A172 (cell line): ENCODE measurements at places on chromosomes 1 and 21.

- no peak for DNase-seq
These were observed 40.9 kb upstream of the IKBKE start for GRCh38 chr1:206429421-206429820.

DNA sequence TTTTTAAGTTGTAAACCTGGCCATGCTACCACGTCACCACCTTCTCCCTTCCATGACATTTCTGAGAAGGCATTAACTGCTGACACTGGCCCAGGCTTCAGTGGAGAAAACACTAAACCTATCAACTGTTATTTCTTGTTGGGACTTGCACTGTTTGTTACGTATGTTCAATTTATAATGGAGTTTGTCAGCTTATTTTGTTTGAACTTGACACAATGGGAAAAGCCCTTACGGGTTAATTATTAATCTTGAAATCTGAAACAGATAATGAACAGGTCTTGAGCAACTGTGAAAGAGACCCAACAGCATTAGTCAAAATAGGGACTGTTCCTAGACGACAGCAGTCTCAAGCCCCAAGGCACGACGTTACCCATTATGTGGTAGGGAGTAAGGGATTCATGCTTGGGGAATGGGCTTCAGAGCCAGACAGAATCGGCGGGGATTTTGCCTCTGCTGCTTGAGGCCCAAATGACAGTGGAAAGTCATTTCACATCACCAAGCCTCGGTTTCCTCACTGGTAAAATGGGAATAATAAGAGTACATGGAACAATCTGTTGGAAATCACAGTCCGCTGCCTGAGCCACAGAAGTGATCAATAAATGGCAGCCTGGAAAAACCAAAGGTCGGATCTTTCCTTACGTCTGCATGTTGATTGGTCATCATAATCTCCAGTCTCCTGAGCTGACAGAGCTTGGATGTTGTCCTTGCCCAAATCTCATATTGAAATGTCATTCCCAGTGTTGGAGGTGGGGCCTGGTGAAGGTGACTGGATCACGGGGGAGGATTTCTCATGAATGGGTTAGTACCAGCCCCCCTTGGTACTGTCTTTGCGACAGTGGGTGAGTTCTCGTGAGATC, 44.5 kb downstream of the TIAM1 start:
- DNase-seq: no peak

DNA sequence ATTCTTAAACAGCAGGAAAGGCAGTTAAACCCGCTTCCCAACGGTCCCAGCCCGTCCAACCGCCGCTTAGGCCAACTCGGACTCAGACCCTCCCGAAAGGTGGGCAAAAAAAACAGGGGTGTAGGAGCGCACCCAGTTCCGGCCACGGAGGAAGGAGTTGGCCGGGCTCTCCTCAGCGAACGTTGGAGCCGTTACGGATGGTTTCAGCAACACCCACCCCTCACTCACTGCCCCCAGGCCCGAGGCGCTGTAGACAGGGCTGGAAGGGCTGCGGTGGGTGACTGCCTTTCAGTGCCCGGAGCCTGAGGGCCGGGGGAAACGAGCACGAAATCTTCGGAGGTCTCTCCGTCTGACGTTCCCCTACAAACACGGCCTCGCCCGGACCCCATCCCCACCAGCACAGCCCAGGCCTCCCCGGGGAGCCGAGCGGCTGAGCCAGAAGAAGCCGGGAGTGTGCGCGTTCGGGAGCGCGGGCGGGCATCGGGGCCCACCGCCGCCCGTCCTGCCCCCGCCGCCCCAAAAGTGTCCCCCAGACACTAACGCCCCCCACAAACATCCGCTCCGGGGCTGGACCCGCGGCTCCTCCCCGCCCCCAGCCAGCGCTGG, 1.3 kb downstream of the KDM5B start:
- DNase-seq: peak; percentile 32

DNA sequence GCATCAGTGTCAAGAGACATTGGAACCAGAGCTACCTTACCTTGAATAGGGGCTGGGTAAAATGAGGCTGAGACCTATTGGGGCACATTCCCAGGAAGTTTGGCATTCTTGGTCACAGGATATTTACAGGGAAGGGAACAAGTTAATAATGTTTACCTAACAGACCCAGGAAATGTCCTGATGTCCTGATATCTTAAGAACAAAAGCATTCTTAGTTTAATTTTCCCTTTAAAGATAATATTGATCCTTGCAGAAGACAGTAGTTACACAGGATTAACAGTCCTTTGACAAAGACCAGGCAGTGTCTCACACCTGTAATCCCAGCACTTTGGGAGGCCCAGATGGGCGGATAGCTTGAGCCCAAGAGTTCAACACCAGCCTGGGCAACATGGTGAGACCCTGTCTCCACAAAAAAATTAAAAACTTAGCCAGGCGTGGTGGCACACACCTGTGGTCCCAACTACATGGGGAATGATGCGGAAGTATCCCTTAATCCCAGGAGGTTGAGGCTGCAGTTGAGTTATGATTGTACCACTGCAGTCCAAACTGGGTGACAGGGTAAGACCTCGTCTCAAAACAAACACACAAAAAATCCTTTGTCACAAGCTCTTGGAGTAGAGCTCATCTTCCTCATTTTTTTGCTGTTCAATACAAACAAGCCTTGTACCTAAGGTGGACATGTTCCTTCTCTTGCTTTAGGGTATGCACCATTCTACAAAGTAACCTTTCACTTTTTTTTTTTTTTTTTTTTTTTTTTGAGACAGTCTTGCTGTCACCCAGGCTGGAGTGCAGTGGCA, 1.3 kb upstream of the TOMM20 start:
- no peak for DNase-seq
